ENCODE measurements at places on chromosomes 7 and 10.

DNA sequence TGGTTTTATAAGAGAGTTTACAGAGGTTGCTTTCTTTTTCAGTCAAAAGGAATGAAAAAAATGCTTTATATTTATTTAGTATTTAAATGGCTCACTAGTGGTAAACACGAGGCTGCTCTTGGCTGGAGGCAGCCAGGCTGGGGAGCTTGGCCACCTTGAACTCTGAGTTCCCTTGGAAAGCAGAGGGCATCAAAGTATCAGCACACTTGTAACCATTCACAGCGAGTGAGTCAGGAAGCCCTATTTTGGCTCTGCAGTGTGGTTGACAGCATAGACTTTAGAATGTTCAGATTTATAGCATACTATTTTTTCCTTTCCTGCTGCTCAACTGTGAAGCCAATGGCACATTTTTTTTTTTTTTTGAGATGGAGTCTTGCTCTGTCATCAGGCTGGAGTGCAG is 51.6 kb downstream of the CYCS start:
- peak; percentile 56 for DNase-seq

DNA sequence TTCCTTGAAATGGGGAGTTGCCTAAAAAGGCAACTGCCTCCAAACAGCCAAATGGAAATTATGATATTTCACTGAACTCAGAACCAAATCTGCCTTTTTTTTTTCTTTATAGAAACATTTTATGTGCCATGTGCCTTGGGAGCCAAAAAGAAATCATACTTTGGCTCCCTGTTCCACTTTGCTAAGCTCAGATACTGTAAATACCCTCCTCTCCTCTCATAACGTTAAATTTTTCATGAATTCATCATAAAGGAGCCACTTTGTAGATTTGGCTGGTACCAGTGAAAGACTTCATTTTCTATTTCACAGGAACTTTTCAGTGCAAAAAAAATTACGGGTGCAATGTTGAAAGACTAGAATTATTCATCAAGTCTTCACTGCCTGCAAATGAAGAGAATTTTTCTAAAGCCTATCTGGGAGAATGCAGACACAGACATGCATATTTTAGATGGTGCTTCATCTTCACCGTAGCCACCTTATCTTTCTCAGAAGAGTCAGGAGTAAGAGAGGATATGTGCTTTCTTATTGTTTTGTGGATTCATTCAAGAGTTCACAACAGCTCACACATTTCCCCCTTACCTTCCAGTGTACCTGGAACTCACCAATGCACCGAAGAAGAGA is 742.3 kb upstream of the GALNT17 start:
- DNase-seq: no peak

- DNase-seq: no peak
Observed at GRCh38 chr10:109200646-109201045, 722.7 kb downstream of the XPNPEP1 start.

GRCh38 chr7:105189859-105190492 is 176.0 kb downstream of the KMT2E start:
- no peak for DNase-seq

DNA sequence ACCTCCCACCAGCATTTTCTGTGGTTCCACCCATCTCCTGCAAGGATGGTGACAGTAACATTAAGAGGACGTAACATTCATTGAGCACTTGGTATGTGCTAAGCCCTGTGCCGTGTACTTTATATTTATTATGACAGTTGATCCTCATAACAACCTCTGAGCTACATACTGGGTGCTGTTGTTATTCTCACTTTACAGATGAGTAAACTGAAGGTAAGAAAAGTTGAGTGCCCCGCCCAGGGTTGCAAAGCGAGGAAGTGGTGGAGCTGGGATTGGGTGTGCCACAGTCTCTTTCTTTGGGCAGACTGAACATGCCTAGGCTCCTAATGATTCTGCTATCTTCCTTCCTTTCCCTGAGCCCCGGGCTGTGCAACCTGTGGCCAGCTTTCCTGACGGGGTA is 107.4 kb downstream of the SH3PXD2A start:
- DNase-seq: no peak

- no peak for DNase-seq
Observed at GRCh38 chr10:93357680-93358079, 124.5 kb downstream of the MYOF start.

GRCh38 chr10:59382831-59383295 is 20.5 kb upstream of the FAM13C start:
- DNase-seq: peak; percentile 44

DNA sequence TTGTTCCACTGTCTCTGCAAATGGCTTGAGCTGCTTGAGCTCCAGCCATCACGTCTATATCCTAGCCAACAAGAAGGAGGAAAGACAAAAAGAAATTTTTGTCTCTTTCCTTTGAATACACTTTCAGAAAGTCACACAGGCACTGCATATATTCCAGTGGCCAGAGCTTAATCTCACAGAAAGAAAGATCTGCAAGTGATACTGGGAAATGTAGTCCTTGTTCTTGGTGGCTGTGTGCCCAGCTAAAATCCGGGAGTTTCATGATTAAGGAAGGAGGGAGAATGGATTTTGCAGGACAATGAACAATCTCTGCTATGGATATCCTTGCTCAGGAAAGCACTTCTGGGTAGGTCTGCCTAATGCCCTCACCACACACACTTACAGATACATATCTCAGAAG is 19.5 kb upstream of the DLG5 start:
- DNase-seq: no peak

GRCh38 chr7:126394406-126394805 is 858.3 kb downstream of the GRM8 start:
- DNase-seq: peak; percentile 1
